ENCODE measurements at places on chromosomes 16 and 17.

DNA sequence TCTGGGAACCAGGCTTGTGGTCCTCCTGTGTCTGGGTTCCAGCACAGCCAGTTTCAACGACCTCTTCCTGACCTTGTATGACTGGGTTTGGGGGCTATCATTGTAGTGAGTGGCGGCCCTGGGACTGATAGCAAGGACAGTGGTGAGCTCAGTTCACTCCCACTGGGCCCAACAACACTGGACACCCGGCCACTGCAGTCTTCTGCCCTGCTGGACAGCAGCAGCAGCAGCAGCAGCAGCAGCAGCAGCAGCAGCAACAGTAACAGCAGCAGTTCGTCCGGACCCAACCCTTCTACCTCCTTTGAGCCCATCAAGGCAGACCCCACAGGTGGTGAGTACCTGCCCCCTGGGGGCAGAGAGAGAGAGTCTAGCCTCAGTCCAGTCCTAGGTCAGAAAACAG is 3.3 kb upstream of the ELMO3 start:
- H3K4me3 ChIP-seq = no peak overlapping the region
- H3K27ac ChIP-seq = no peak overlapping the region
- peaks cover 29% of the 10 kb centered on the region for H3K36me3 ChIP-seq
- DNase-seq = no peak
- no peaks in the 10 kb centered on the region for H3K27me3 ChIP-seq

DNA sequence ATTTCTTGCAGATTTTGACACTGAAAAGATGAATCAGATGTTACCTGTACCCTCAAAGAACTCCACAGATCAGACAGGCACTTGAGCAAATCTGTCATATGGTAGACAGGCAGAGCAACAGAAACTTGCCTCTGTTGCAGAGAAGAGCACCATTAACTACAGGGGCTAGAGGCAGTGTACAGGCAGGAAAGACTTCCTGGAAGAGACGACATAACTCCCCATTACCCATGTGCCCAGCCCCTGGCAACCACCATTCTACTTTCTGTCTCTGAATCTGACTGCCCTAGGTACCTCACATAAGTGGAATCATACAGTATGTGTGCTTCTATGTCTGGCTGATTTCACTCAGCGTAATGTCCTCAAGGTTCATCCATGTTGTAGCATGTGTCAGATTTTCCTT is 15.5 kb downstream of the GFOD2 start:
- no peak overlapping the region for H3K4me3 ChIP-seq
- no peaks in the 10 kb centered on the region for H3K27me3 ChIP-seq
- H3K4me1 ChIP-seq = peaks cover 5% of the 10 kb centered on the region
- DNase-seq = no peak

GRCh38 chr17:574061-574460 is 140.6 kb downstream of the VPS53 start:
- no peak for DNase-seq
- no peak overlapping the region for H3K27ac ChIP-seq

DNA sequence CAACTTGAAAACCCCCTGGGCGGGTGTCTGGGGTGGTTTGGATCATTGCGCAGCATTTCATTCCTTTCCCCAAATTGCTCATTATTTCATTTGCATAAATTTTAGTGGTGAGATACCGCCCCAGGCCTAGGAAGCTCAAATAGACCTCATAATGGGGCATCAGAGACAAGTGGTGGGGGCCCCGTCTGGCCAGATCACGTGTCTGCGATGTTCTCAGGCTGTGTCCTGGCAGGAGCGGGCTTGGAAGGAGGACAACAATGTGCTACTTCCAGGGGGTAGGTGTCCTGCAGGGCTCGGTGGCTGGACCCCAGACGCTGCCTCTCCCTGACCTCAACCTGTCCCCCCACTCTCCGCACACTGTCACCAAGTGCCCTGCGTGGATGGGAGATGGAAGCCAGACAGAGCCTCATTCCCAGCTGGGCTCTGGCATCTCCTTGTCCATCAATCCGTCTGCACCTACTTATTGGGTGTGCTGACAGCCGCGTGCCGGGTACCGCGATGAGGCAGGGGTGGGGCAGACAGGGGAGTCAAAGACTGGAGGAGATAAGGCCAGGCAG is 116.9 kb downstream of the NTN1 start:
- no peak overlapping the region for H3K27ac ChIP-seq
- H3K27me3 ChIP-seq = no peaks in the 10 kb centered on the region
- H3K4me3 ChIP-seq = no peak overlapping the region
- no peaks in the 10 kb centered on the region for H3K36me3 ChIP-seq

DNA sequence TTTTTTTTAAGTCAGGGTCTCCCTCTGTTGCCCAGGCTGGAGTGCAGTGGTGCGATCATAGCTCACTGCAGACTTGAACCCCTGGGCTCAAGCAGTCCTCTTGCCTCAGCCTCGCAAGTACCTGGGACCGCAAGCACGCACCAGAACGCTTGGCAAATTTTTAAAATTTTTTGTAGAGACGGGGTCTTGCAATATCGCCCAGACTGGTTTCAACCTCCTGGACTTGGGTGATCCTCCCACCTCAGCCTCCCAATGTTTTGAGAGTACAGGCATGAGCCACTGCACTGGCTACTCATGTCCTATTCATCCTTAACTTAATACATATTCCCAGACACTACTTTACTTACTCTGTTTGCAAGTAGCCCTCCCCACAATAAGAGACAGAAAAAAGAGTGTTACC is 16.3 kb upstream of the RBL2 start:
- peaks cover 3% of the 10 kb centered on the region for H3K4me1 ChIP-seq
- no peak overlapping the region for H3K4me3 ChIP-seq
- no peak for DNase-seq
- no peaks in the 10 kb centered on the region for H3K36me3 ChIP-seq

DNA sequence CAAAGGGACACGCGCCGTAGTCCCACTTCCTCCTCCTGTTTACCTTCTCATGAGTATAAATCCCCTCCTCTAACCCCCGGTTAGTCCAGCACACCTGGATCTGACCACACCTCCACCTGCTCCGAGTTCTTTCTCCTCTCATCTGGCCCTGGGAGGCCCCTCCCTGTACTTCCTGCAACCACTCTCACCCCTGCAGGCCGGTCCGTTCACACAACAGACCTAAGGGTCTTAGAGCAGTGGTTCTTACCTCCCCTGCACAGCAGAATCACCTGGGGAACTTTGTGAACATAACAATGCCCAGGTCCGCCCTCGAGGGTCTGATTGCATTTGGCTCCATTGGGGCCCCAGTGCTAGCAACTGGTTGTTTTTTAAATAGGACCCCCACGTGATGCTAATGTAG is 24.8 kb downstream of the TMEM114 start:
- H3K27ac ChIP-seq = no peak overlapping the region
- H3K36me3 ChIP-seq = no peaks in the 10 kb centered on the region
- DNase-seq = no peak
- peaks cover 3% of the 10 kb centered on the region for H3K27me3 ChIP-seq
- H3K4me3 ChIP-seq = no peak overlapping the region

DNA sequence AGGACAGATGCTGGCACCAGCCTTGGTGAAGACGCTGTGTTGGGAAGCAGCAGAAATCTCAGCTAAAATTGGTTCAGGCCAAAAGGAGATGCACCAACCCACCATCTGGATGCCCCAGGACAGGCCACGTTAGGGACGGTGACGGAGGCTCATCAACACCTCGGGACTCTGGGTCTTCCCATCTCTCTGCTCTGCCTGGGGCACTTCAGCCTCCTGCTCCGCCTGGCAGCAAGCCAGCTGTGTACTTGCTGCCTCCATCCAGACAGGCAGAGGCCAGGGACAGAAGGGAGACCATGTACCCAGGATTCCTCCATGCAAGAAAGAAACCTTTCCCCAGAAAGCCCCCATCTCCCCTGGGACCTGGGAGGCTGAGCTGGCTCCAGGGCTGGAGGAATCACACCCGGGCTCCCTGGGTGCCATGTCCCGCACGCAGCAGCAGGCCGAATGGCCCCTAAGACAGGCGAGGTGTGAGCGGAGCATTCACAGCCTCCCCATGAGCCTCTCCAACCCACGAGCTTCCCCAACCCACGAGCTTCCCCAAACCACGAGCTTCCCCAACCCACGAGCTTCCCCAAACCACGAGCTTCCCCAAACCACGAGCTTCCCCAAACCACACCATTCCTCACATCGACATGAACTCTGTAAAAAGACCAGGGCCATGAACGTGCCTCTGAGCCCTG is 274.5 kb downstream of the C16orf95 start:
- H3K4me3 ChIP-seq = no peak overlapping the region
- peaks cover 8% of the 10 kb centered on the region for H3K27me3 ChIP-seq
- DNase-seq = no peak
- H3K36me3 ChIP-seq = no peaks in the 10 kb centered on the region
- H3K27ac ChIP-seq = no peak overlapping the region
- no peaks in the 10 kb centered on the region for H3K4me1 ChIP-seq

DNA sequence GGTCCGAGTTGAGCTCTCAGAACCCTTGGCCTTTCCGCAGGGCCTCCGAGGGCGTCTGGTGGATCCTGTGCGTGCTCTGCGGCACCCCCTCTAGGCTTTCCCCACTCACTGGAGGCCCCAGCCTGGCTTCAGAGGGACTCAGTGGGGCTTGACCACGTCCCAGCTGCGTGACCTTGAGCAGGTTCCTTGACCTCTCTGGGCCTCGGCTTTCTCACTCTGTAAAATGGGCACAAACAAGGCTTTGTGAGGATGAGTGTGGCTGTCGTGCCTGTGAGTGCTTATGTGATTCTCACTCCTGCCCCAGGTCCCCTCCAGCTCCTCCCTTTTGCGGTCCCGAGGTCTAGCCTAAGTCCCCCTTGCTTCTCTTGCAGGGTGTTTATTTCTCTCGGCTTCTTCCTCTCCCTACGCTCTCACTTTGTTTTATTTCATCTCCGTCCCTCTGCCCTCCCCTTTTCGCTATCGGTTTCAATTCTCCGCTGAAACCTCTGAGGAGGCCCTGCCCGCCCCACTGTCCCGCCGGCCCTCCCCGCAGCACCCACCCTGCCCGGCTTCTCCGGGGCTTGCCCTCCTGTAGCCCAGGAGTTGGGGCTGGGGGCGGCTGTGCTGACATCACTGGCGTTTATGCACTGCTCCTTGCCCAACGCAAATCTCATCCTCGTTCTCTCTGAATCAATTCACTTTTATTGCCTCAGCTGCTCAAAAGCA is 82.3 kb upstream of the CBX4 start:
- no peaks in the 10 kb centered on the region for H3K4me1 ChIP-seq
- no peak for DNase-seq
- no peak overlapping the region for H3K4me3 ChIP-seq
- H3K27me3 ChIP-seq = peaks cover 61% of the 10 kb centered on the region
- no peaks in the 10 kb centered on the region for H3K36me3 ChIP-seq

DNA sequence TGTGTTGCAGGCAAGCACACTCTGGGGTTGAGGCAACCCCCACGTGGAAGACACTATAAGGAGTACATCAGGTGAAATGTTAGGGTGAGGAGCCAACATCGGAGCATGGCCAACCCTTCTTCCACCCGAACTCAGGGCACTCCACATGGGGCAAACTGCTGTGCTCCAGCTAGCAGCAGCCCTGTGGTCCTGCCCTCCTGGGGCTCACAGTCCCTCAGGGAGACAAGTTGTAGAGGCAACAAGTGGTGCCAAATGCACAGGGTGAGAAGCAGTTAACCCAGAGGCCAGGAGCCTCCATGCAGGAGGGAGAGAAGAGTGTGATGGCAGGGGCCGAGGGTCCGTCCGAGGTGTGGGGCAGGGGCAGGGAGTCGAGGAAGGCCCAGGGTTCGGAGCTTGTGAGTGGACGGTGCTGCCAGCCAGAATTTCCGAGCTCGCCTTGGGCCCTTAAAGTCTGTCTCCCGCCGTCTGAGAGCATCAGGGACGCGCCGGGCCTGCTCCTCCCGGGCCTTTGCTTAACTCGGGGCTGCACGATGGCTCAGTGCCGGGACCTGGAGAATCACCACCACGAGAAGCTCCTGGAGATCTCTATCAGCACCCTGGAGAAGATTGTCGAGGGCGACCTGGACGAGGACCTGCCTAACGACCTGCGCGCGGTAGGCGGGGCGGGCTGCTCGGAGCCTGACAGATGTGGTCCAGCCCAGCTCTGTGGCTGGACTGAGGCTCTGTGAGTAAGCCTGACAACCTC is 32.3 kb downstream of the ATPAF2 start:
- no peak overlapping the region for H3K27ac ChIP-seq
- H3K27me3 ChIP-seq = no peaks in the 10 kb centered on the region
- no peak for DNase-seq
- peaks cover 12% of the 10 kb centered on the region for H3K4me1 ChIP-seq
- H3K36me3 ChIP-seq = peaks cover 10% of the 10 kb centered on the region
- no peak overlapping the region for H3K4me3 ChIP-seq

DNA sequence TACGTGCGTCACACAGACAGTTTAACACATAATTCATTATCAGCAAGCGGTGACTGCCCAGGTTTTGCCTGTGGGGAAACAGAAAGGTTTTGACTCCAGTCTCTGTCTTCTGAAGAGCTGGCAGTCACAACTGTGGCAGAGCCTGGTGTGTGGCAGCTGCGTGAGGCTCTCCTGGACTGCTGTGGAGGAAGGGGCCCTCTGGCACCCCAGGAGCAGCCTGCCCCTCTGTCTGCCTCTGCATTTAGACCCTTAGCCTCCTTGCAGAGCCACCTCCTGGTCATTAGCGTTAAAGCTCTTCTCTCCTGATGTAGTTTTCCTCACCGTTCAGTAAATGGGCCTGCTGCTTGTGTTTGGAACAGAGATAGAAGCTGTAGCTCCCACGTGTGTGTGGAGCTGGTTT is 10.9 kb downstream of the RAB40C start:
- H3K27ac ChIP-seq = no peak overlapping the region
- H3K27me3 ChIP-seq = no peaks in the 10 kb centered on the region
- no peak overlapping the region for H3K4me3 ChIP-seq
- H3K36me3 ChIP-seq = peaks cover 3% of the 10 kb centered on the region
- peaks cover 5% of the 10 kb centered on the region for H3K4me1 ChIP-seq
- DNase-seq = no peak

GRCh38 chr16:52557236-52557635 is 10.3 kb upstream of the TOX3 start:
- peaks cover 2% of the 10 kb centered on the region for H3K4me1 ChIP-seq
- DNase-seq = no peak
- H3K36me3 ChIP-seq = no peaks in the 10 kb centered on the region
- H3K27me3 ChIP-seq = no peaks in the 10 kb centered on the region
- no peak overlapping the region for H3K27ac ChIP-seq

DNA sequence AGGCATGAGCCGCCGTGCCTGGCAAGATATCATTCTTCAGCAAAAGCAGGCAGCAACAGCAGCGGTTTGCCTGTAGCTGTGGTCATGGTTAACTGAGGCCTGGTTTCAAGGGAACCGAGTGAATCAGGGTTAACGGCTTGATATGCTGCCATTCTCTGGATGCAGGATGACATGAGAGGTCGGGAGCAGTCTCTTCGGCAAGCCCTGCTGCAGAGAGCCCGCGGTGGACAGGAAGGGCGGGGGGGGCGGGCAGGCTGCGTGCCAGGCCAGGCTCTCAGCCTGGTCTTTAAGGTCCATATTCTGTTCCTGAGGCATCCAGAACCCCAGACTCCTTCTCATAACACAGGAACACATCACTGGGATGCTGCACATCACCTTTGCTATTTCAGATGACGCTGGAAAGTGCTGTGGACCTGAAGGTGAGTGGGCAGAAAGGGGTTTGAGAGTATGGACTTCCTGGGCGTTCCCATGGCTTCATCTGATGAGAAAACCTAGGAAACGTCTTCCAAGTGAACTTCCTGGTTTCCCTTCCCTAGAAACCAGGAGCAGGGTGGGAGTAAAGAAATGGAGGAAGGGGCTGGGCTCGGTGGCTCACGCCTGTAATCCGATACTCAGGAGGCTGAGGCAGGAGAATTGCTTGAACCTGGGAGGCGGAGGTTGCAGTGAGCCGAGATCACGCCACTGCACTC is 165.6 kb upstream of the RPH3AL start:
- no peak overlapping the region for H3K27ac ChIP-seq
- H3K4me3 ChIP-seq = no peak overlapping the region
- H3K36me3 ChIP-seq = peaks cover 19% of the 10 kb centered on the region
- DNase-seq = no peak
- H3K27me3 ChIP-seq = no peaks in the 10 kb centered on the region
